ENCODE measurements at places on chromosomes 7 and 10. TPM values are rescaled to one million over a fixed set of nuclear protein-coding genes. Genes with fewer than 3 reads are reported as not detected.

GRCh38 chr7:45073031-45073785 lies 15.6 kb downstream of the NACAD start:
- DNase-seq = no peak

DNA sequence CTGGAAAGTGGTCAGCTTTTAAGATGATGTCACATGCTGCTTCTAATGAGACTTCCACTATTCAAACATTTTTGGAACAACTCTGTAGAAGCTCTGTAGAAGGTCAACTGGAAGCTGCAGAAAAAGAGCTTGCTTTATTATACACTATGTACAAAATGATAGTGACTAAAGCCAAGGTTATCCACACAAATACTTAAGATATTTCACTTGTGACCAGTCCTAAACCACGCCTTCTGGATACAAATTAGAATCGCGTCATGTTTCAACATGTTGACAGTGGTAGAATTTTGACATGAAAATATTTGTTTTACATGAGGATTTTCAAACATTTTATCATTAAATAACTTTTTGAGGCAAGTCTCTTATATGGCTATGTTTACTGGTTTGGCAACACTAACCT lies 499.6 kb upstream of the PHF14 start:
- no peak for DNase-seq

DNA sequence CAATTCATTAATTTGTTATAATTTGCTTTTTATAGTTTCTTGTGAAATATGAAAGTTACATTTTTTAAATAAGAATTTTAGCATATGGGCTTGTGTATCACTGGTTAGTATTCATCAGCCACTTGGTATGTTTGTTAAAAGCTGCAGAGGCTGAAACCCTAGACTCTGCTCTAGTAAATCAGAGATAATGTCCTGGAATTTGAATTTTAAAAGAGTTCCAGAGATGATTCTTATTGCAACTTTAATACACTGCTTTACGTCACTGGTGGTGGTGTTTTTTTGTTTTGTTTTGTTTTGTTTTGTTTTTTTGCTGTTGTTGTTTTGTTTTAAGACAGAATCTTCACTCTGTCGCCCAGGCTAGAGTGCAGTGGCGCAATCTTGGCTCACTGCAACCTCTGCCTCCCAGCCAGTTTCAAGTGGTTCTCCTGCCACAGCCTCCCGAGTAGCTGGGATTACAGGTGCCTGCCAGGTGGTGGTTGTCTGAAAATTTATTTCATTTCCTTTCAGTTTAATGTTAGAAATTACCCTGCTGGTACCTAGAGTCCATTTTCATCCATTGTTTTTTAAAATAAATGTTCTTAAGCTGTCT lies 43.8 kb downstream of the PTPN12 start:
- DNase-seq = no peak

DNA sequence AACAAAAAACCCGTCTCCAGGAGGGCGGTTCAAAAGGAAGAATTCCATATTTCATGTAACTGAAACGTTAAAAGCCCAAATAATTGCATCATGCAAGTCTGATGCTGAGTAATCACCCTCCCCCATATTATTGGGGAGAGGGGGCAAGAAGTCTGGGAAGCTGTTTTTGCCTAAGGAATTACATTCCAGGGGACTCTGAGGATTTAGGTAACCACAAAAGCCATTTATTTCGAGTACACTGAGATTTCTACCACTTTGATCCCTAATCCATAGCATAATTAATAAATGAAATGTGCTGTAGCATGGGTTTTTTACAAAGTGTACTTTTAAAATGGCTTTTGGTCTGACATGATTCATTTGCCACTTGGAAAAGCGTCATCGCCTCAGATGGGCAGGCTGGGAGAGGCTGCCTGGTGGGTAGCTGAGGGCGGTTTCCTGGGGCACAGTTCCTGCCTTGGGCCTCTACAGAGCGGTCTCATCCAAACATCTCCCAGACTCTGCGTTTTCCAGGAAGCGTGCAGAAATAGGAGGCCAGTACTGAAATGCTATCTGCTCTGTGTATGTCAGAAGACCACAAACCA lies 106.5 kb downstream of the TCF7L2 start:
- no peak for DNase-seq

DNA sequence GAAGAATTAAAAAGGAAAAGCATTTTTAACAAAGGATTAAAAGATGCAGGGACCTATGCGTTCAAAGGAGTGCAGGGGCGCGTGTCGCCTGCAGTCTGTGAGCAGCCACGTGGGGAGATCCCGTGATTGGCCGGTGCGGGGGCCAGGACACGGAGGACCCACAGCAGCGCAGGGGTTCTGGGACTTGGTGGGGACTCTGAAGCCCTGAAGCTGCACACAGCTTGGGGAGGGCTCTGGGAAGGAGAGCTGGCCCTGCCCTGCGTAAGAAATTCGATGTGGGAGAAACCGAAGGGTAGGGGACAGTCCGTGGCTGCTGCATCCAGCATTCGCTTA lies 268.1 kb downstream of the KLF6 start:
- no peak for DNase-seq

SEPHS1 gene
- total RNA-seq = 51.7 TPM

- DNase-seq = no peak
These were observed 11.3 kb upstream of the SAMD9L start for GRCh38 chr7:93159490-93159889.

DNA sequence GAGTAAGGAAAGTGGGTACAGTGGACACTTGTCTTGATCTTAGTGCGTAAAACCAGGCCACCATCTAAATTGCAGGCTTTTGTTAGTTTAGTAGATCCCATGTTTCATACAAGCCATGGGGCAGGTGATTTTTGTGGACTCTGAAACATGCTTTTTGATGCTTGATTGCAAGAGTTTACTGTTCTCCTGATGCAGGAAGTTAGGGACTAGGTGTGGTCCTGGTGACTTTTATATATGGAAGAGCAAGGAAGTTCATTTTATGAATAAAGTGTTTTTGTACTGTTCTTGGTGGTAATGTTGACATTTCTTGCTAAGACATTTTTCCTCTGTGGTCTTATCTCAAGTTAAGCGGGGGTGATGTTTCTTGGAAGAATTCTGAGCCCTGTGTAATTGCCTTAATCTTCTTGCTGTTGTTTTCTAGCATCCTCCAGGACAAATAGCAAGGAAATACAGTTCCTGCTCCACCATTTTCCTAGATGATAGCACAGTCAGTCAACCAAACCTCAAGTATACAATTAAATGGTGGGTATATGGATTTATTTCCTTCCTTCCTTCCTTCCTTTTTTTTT lies 89.0 kb upstream of the GJD4 start:
- no peak for DNase-seq
